ENCODE measurements at places on chromosomes 12 and 14.

GRCh38 chr14:32654106-32654505 is 284.6 kb upstream of the NPAS3 start:
- no peak for DNase-seq

DNA sequence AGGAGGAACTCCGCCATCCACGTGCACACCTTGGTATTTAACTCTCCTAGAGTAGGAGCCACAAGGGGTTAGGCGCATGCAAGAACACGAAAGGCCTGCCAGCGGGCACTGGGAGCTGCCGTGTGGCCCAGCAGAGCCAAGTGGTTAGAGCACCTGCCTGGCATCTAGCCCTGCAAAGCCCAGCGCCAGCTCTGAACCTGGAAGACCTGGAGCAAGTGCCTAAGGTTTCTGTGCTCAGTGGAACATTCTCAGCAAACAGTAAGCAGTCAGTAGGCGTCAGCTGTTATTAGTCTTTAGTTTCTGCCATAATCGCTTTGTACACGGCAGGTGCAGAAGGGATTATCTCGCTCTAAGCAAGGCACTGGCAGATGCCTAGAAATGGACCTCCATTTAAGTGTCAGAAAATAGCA is 55.4 kb downstream of the SETD3 start:
- DNase-seq, result no peak

- no peak for DNase-seq
These were observed 2.5 kb downstream of the SCN8A start for GRCh38 chr12:51593539-51593938.

- peak; percentile 39 for DNase-seq
These were observed 171.8 kb downstream of the DUSP6 start for GRCh38 chr12:89180496-89180895.
